Fibroblast of skin of scalp (primary cell): ENCODE measurements at places on chromosomes 5 and 9.

GRCh38 chr5:160369990-160370712 is at the start of gene C1QTNF2:
Gene C1QTNF2 (minus strand): TSS chr5:160370626. CDS start chr5:160355011, 15,615 bp downstream.
- peak; percentile 74 for DNase-seq

DNA sequence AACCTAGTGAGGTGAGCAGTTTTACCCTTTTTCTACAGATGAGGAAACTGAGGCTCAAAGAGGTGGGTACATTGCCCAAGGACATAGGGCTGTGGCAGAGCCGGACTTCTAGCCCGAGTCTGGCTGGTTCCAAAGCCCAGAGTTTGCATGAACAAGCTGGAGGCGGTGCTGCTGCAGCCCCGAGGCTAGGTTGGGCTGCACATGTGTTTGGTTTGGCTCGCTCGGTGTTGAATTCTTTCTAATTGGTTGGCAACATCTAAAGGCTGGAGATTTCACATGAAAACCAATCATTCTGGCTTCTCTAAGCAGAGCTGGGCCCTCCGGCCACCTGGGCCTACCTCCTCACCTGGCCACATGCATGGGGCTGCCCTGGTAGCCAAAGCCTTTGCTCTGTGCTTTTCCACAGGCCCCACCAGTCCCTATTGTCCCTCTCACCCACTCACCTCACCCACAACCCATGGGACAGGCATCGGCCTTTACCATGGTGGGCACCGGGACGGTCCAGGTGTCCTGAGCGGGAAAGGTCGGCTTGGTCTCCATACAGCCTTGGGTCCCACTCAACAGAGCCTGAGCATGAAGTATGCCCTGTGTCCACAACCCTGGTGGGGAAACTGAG is 262.3 kb downstream of the NSG2 start:
- no peak for DNase-seq

- DNase-seq = no peak
These were observed 51.6 kb downstream of the ALG2 start for GRCh38 chr9:99169982-99170761.

DNA sequence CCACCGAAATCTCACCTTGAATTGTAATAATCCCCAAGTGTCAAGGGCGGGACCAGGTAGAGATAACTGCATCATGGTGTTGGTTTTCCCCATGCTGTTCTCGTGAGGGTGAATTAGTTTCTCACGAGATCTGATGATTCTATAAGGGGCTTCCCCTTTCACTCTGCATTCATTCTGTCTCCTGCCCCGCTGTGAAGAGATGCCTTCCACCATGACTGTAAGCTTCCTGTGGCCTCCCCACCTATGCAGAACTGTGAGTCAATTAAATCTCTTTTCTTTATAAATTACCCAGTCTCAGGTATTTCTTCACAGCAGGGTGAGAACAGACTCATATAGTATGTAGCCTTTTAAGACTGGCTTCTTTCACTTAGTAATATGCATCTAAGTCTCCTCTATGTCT is 128.1 kb upstream of the NR5A1 start:
- no peak for DNase-seq

DNA sequence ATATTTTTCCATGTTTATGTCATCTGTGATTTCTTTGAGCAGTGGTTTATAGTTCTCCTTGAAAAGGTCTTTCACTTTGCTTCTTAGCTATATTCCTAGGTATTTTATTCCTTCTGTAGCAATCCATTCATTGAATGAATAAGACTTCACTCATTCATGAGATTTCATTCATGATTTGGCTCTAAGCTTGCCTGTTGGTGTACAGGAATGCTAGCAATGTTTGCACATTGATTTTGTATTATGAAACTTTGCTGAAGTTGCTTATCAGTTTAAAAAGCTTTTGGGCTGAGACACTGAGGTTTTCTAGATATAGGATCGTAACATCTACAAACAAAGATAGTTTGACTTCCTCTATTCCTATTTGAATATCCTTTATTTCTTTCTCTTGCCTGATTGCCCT is 15.9 kb downstream of the RLN2 start:
- DNase-seq = no peak

GRCh38 chr9:135763716-135764446 is 61.9 kb downstream of the KCNT1 start:
- DNase-seq = no peak

DNA sequence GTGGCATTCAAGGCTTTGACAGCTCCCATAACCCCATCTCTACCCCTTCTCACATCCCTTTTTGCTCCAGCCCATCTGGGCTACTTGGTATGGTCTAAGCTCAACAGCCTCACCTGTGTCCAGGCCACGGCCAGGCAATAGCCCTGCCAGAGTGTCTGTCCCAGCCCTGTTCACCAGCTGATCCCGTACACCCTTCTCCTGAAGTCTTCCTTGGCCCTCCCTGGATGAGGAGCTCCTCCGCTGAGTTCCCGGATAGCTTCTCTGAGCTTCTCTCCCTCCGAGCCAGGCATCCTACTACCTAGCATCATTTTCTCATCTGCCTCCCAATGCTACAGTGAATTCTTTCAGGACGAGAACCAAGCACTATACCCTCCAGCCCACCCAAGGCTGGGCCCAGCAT is 208.2 kb downstream of the DAB2IP start:
- no peak for DNase-seq
